Hematopoietic multipotent progenitor cell treated with erythropoietin and hydrocortisone succinate and interleukin-3 and kit ligand, for 8 days (in vitro differentiated cells): ENCODE measurements at places on chromosomes 3 and 15.

- no peak for DNase-seq
These were observed 92.3 kb downstream of the FRMD5 start for GRCh38 chr15:44102675-44103254.

DNA sequence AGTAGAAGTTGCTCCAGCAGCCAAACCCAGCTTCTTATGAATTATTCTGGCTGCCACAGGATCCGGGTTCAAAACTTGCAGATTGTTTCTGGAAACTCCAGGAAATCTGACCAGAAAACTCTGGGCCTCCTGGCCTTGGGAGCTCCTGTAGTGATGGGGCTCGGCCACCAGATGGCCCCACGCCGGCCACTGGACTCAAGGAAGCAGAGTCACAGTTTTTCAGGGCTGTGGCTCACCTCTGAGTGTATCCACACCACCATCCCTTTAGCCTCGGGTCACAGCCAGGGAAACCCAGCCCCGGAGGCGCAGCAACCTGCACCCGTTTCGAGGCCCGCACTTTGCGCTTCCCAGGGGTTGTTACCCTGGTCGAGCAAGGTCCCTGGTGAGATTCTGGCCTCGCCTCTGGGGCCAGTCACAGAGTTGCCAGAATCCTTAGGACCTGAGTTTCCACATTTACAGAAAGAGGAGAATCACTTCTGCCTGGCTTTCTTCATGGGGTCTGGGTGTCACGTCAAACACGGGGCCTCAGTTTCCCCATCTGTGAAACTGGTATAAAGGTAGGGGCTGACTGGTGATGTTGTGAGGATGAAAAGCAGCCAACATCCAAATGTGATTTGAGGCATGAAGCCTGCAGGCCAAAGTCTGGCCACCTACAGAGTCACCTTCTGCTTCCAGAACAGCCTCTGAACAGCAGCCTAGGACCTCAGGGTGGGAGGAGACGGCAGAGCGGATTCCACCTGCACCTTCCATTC, 53.5 kb upstream of the LCTL start:
- peak; percentile 77 for DNase-seq

DNA sequence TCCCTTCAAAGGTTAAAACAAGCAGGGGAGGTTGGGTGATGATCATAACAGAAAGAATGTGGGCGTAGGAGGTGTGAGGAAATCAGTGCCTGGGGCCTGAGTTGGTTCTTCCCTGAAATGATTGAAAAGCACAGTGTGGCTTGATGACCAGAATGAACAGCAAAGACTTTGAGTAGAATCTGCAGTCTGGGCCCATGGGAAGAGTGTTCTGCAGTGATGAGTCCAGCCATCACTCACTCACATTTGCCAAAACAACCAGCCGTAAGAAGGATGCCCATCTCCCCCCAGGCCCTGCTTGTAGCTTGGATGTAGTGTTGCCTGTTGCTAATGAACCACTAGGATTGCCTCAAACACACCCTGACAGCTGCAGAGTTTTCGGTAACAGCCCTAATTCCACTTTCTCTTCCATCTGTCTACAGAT, 67.9 kb downstream of the VGLL3 start:
- no peak for DNase-seq

- DNase-seq, result no peak
These were observed 35.5 kb downstream of the ECT2 start for GRCh38 chr3:172786036-172786435.

DNA sequence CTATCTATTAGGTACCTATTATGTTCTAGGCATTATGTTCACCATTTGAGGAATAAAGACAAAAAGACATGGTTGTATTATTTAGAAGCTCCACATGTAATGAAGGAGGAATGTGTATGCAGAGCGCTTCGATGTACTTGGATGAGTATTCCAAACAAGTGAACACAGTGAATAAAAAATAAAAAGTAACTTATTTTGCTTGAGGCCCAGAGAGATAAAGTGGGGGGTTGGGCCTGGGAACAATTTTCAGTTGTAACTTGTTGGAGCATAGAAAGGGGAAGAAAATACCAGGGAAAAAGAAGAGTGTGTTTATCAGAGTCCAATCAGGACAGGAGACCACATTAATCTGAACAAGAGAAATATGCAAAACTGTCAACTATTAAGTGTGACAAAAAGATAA, 445.7 kb upstream of the BCHE start:
- DNase-seq, result no peak

DNA sequence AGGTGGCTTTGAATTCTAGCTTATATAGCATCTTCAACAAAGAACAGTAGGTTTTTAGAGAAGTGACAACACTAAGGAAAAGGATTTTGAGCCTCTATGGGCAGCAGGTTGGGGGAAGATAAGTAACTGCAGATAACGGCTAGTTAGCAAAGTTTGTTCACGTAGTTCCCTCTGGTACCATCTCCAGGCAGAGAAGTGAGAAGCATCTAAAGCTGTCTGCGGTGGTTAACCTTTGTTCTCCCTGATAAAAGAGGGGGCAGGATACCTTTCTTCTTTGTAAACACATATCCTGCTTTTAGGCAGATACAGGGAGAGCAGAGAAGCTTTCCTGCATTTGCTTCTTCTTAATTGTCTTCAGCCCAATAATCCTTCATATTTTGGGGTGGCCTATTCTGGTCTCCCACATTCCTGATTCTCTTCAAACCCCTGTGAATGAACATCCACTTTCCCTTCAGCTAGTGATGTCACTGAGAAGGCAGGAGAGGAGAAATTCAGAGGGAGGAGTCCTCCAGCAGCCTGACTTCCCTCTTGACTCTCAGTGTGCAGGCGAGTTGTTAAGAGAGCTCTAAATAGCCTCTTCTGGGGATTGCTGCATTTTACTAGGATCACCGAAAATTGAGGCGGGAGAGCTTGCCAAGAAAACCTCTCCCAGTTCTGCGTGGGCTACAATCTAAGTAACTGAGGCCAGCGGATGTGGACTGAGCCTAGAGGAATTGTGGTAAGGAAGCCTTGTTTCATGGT, 393.7 kb upstream of the C2CD4B start:
- no peak for DNase-seq

- DNase-seq, result no peak
These were observed 40.1 kb upstream of the PSMD6 start for GRCh38 chr3:64063207-64063982.

DNA sequence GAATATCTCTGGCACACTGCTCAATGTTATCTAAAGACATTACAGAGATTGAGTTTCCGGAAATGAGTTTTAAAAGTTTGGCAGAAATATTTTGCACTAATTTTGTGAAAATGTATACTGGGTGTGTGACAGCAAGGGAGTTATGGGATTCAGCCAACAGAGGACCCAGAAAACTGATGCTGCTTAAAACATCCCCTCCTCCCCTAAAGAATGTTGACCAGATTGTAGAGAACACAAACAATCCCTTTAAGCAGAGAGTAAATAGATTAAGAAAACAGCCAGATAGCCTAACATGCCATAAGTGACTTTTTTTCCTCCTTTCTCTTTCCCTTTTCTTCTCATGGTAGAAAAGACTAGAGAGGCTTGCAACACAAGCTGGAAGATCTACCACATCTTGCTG, 928.0 kb upstream of the ALCAM start:
- no peak for DNase-seq

- no peak for DNase-seq
These were observed 358.0 kb downstream of the WDR72 start for GRCh38 chr15:53401503-53401902.

GRCh38 chr3:171445620-171446204, 14.5 kb downstream of the TNIK start:
- no peak for DNase-seq

GRCh38 chr3:64170270-64170669, 55.0 kb downstream of the PRICKLE2 start:
- DNase-seq, result no peak

- no peak for DNase-seq
These were observed 567.5 kb upstream of the CCDC54 start for GRCh38 chr3:106809623-106810299.
